ENCODE measurements at places on chromosomes 5 and 9.

DNA sequence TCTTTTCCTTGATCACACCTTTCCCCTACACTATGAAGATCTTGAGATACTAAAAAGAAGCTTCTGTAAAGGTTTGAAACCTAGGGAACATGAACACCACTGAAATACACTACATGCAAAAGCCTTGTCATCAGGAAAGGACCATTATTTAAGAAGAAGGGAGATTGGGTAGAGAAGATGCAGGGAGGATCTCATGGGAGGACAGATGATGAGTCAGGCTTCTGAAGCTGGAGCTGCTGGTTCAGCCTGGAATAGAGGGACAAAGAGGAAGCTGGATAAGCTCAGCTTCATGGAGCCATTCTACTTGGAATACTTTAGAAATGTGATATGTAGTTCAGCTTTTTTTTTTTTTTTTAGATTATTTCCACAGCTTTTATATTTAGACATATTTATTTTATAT, 169.8 kb downstream of the MAN2A1 start:
- DNase-seq = peak; percentile 34

DNA sequence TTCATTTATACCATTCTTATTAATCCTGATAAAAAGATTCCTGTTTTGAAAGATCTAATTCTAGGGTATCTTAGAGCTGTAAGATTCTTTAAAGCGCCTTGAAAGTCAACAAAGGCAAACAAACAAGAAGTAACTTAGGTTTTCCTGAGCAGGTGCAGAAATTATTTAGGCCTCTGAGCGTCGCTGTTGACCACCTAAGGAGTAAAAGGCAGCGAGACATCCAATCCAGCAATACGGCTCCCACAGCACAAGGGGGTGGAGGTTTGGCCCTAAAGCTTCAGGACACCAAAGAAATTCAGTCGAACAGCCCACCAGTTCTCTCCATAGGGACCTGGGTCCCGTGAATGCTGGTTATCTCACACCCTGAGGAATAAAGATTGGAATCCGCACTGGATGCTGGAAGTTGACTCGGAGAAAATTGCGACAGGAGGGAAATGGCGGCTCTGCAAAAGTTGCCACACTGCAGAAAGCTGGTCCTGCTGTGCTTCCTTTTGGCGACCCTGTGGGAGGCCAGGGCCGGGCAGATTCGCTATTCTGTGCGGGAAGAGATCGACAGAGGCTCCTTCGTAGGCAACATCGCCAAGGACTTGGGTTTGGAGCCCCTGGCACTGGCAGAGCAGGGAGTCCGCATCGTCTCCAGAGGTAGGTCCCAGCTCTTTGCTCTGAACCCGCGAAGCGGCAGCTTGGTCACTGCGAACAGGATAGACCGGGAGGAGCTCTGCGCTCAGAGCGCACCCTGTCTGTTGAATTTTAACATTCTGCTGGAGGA, at the start of gene PCDHGA2:
PCDHGA2 (plus strand) TSS at position 223 of the 769 bp plus-strand sequence.
- DNase-seq = peak; percentile 56

DNA sequence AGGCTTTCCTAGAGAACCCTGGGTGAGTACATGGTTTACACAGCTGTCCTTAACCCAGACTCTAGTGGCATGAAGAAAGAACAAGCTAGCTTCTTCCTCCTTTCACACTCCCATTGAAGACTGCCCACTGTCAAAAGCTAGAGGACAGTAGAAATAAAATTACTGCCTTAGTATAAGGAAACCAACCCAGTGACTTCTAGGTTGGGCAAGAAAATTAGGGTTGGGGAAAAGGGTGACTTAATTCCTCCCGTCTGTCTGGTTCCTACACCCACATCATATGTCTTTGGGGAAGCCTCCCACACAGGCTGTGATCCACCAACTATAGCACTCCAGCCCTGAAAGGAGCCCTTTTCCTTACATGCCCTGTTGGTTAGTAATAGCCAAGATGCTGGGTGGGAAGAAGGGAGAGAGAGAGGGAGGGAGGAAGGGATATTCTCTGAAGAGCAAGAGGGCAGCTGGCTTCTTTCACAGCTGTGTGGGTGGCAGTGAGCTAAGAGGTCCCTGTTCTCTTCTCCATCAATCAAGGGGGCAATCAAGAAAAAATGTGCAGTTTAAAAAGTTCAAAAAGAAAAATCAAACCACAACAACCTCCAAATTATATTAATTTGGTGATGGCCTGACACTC, 21.7 kb downstream of the HBEGF start:
- peak; percentile 83 for DNase-seq

GRCh38 chr5:156934450-156935211, 28.4 kb downstream of the TIMD4 start:
- DNase-seq = peak; percentile 19

DNA sequence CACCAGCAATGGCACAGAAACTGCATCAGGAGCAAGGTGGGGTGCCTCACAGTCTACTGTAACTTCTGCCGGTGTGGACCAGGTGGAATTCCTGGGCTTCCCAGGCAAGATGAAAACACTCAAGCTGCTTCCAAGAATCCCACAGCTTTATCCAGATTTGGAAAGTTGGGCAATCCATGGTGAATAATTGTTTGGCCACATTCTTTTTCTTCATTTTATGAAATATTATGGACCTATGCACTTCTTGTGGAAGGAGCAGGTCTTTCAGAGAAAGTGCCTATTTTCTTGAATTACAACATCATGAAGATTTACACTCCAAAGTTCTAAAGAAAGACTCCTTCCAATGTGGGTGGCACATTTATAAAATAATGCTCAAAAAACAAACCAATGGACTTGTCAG, 503.6 kb downstream of the SEMA5A start:
- no peak for DNase-seq

DNA sequence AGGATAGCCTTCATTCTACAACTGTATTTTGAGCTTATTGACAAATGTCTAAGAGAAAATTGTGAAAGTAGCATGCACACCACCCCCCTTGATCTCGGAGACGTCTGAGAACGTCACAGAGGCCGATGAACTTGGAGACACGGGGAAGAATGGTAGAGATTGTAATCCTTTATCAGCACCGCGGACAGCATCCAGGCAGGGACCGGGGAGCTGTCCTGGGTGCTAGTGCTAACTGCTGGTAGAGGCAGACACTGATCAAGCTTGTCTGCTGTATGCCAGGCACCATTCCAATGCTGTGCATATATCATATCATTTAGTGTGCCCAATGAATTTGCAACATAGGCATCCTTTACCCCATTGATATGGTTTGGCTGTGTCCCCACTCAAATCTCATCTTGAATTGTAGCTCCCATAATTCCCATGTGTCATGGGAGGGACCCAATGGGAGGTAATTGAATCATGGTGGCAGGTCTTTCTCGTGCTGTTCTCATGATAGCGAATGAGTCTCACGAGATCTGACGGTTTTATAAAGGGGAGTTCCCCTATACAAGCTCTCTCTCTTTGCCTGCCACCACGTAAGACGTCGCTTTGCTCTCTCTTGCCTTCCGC, 98.8 kb downstream of the LHX2 start:
- peak; percentile 71 for DNase-seq

DNA sequence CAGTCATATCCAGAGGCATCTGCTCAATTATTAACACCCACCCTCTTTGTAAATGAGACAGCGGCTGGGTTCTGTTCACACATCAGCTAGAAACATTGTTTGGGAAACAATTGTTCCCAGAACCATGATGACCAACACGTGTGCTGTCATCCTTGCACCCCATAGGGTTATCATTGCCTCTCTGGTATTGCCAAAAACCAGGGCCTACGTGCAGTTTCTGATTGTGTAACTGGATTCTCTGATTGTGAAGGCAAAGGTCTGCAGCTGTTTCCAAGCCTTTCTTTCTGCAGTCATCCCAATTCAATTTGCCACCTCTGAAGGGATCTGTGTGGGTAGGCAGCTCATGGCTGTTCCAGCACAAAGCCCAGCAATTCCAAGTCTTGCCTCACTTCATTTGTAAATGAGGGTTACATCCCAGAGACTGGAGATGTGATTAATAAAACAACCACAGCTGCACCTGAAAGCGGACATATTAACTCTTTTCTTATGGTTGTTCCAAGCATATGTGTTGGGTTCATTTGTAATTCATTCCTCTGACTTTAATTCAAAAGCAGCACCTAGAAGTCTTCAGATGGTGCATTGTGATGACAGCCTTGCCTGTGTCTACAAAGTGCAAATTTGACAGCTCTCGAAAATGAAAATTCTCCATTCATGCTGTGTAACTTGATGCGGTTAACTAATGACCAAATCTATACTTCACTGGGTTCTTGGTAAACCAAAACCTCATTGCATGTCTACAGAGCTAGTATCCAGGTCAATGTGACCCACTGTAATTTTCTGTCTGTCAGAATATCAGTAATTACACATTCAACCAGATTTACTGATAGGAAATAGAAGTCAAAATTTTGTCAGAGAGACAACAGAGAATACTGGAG, 66.6 kb downstream of the YIPF5 start:
- no peak for DNase-seq

DNA sequence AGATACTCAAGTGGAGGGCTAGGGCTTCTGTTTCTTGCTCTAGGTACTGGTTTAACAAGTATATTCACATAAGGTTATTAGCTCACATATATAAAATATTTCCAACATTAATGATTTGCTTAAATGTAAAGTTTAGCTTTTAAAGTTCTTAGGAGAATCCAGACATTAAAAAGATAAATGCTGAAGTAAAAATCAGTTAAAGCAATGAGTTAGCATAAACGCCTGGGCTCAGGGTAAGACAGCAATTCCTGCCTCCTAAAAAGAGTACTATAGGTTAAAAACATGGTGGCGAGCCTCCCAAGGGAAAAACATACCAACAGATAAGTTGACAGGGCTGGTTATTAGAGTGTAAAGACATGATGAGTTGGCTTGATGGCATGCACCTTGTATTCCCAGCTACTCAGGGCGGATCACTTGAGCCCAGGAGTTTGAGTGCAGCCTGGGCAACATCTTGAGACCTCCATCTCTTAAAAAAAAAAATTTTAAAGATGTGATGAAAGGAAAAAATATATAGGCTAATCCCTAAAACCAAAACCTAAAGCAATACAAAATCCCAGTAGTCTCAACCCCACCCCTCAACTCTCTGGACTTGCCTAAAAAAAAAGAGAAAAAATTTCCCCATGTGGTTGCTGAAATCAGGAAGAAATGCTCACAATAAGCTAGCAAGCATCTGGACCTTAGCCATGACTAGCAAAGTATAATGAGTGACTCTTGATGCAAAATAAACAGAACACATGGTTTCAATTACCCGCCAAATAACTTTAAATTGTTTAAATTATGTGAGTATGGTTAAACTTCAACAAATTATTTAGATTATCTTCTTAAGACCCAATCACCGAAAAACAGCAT, 3.6 kb downstream of the GOLPH3 start:
- DNase-seq = peak; percentile 94

- DNase-seq = no peak
These were observed 233.9 kb upstream of the ZNF608 start for GRCh38 chr5:124980163-124980941.
